Osteocyte (in vitro differentiated cells): ENCODE measurements at places on chromosomes 1 and 21. TPM values are rescaled to one million over a fixed set of nuclear protein-coding genes. Genes with fewer than 3 reads are reported as not detected.
A peak's percentile ranks its signal among the peaks of the same experiment; 100 is the strongest.

Gene AUNIP
- 1.3 and 1.9 TPM in 2 replicates for total RNA-seq

DNA sequence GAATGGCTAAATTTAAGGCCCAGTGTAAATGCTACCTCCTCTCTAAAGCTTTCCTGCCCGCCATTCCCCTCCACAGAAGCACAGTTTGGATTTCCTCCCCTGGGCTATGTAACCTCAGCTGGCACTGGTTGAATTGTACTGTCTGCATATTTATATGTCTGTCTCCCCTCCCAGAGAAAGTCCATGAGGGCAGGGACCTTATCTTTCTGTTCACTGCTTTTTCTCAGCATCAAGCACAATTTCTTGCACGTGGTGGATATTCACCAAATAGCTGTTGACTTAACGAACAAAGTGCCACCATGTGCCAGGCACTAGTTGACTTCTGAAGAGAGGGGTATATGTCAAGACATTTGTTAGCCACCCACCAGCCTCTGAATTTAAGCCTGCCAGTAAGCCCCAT is 9.5 kb upstream of the PDIK1L start:
- no peak for DNase-seq

DNA sequence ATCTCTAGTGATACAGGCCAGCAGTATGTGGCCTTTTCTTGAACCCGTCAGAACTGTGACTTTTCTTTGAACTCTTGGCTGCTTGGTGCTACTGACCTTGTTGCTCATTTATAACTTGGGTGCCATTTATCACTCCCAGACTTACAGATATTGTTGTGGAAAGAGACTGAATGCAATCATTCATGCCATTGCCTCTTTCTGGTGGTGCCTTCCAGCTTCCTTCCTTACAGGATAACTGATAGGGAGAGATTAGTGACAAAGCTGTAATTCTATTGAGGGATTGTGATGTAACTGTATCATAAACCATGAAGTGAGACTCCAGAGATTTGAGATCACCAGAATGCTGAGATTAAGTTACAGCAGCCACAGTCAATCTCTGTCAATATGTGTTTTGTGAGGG is 256.5 kb downstream of the USP25 start:
- no peak for DNase-seq

GRCh38 chr21:46079352-46080170 is 18.4 kb upstream of the COL6A2 start:
- peak; percentile 87 for DNase-seq

DNA sequence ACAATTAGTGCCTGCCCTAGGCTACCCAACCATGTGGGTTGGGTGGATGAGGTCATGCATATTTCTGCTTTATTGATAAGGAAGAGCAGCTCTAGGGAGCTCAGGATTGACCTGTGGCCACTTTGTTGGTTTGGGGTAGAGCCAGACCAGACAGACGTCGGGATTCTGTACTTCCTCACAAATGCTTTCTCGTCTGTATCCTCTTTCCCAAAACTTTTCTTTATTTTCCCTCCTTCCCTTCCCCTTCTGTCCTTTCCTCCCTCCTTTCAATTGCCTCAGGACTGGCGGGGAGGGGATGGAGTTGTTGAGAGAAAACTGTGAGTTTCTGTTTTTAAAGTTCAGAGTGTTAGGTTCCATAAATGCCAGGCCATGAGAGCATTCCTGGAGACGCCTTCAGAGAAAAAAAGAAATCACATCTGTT is 68.0 kb downstream of the UCK2 start:
- no peak for DNase-seq
